G401 (cell line): ENCODE measurements at places on chromosomes 12 and 14. TPM values are rescaled to one million over a fixed set of nuclear protein-coding genes. Genes with fewer than 3 reads are reported as not detected.

GRCh38 chr12:114691196-114691595, 7.2 kb upstream of the TBX3 start:
- no peak for DNase-seq

The OVCH1 gene
- not detected in 2 replicates for total RNA-seq

DNA sequence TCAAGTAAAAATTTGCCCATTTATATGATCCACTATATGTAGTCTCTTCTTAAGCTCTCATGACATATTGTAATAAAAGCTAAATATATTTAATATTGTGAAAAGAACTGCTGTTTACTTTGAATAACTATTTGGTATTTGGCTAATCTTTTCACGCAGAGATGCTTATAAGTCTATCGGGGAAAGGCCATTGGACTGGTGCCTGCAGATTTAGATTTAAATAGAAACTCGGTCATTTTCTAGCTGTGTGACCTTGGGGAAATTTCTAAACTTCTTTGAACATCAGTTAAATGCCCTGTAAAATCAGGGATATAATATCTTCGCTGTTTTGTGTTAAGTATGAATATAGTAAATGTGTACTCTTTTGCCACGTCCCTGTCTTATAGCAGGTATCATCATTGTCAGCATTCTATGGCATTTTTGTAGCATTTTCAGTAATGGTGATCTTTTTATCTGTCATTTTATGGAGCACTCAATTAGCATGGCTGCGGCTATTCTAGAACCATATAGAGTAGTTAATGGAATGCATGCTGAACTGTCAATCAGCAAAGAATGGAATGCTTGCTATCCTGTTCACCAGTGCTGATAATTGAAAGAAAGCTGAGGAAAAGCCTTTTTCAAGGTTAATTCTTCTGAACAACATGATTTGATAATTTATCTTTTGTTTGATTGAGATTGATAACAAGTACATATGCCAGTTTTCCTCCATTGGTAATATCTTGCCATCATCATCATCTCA, 181.2 kb downstream of the TMTC2 start:
- DNase-seq: peak; percentile 64

The CATSPERB gene
- total RNA-seq: not detected in 2 replicates

DNA sequence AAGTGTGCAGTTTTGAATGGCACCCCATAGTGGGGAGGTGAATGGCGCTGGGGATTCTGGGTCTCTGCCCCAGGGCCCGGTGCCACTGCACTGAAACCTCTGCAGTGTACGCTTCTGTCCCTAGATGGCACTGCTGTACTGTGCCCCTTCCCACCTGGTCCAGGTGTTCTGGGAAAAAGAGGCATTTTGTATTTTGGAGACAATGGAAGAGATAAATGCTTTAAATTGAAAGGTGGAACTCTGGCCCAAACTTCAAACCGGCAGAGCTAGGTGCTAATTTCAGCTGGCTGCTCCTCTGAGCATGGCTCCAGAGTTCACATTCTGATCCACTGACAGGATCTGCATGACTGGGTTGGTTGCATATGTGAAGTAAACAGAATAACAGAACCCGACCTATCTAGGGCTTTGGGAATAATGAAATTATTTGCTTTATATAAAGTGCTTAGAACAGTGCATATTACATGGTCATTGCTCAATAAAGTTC, 52.2 kb downstream of the KRT80 start:
- DNase-seq: peak; percentile 37

GRCh38 chr14:98169170-98169587, 1102.8 kb downstream of the BCL11B start:
- no peak for DNase-seq

GRCh38 chr12:62258941-62259630, 1.1 kb upstream of the USP15 start:
- no peak for DNase-seq

The NANOG gene
- total RNA-seq: not detected in 2 replicates

GRCh38 chr12:113899561-113900471, 66.3 kb downstream of the RBM19 start:
- DNase-seq: no peak

- DNase-seq: no peak
Measured at GRCh38 chr12:29463198-29463597, 34.3 kb downstream of the OVCH1 start.

DNA sequence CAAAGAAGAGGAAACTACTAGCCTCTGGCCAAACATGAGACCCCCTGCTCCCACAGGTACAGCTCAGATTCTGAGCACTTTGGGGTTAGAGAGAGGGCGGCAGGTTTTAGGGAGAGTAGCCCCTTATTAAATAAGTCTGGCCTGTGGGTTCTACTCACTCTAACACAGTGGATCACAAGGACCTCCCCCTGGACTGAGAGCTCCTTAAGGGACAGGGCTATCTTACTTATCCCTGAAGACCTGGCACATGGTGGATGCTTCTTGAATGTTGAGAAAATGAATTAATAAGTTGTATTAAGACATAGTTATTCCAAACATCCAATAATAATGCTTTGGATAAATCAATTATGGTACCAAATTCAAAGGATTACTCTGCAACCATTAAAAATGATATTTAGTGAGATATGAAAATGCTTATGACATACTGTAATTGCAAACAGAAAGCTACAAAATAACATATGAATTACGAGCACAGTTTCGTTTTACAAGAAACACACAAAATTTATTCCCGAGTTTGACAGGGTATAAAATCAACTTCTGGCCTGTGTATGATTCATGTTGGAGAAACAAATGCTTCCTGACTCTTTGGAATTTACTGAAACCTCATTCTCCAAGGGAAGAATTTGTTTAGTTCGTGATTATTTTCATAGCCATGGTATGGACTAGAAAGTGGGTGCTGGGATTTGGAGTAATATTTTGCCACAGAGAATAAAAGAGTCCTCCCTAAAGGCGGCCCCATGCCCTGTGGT, 59.3 kb upstream of the BDKRB2 start:
- DNase-seq: no peak

DNA sequence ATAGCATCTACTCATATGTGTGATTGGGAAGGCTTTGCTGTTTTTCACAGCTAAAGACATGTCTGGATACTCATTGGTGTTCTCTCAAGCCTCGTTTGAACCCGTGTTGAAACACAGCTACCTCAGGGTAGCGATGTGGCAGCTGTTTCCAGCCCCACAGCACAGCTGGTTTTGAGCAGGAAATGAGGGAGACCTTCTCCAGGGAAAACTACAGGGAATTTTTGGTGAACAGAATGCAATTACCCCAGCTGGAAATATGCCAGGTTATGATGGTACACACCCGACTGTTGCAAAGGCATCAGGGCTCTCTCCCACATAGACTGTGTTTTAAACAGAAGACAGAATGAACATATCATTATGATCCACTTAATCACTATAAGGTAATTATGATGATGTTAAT, 828.9 kb downstream of the VRK1 start:
- DNase-seq: no peak
